Forelimb muscle (tissue), 1 donor: ENCODE measurements at places on chromosomes 13 and 19.

DNA sequence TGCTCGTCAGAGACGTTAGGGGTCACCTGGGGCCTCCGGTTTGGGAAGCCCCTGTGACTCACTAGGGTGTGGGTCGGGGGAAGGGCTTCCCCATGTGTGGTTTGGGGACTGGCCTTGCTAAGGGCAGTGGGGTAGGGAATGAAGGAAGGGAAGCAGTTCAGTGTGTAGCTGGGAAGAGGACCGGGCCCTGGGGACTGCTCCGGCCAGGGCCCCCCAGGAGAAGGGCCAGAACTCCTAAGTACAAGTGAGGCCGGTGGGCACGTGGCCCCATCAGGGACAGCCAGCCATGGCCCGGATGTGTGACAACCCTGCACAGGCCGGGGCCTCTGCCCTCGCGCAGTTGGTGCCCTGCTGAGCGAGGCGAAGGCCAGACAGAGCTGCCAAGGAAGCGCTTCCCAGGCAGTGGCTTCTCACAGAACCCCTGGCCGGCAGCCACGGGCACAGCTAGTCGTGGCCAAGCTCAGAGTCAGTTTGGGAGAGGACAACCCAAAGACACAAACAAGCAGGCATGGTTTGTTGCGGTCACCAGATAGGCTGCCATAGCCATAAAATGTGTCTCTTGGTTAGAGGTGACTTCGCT, 25.7 kb downstream of the TEX29 start:
- no peak for DNase-seq

- DNase-seq = peak; percentile 29
These were observed 469 bp upstream of the RNF6 start for GRCh38 chr13:26222520-26223046.

DNA sequence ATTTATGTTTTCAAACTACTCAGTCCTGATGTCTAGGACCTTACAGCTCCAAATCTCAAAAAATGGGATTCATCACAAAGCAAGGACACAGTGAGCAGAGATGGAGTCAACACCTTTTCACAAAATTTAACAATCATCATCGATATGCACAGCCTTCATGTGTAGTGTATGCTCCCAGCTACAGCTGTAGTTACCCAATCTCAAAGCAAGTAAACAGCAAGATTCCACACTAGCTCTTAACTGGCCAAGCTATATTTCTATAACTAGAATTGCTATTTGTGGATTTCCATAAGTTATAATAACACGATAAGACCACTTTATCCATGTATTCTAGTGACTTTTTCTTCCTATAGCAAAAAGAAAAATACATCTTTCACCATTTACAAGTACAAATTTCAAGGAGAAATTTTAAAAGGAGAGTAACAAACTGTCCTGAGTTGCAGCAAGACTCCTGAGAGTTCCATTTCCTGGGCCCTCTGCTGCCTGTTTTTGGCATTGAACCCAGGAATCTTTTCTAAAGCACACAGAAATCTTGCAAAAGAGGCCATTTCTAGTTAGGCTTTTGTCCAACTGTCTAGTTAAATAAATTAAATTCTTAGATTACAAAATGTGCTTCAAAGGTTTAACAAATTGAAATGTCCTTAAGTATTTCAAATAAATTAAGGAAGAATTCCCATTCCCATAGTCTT, 460.6 kb downstream of the FGF14 start:
- DNase-seq = no peak

DNA sequence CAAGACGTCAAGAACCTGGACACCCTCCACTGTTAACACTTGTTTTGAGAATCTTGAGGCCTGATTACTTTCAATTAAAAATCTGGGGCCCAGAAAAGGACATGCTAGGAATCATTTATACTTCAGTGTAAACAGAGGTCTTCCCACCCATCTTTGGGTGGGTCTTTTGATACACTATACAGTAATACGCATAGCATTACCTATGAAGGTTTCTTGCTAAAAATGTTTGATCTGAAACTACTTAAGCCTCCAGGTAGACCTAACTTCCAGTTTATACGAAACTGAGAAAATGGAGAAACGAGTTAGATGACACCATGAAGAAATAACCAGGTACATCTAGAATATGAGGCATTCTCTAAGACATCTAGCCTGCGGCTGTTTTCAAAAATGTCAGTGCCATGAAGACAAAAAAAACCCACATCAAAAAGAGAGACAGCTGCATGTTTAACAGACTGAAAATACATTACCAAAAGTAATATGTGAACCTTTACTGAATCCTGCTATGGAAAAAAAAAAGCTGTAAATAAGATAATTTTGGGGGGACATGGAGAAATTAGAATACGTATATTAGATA, 36.6 kb downstream of the TGDS start:
- DNase-seq = no peak

DNA sequence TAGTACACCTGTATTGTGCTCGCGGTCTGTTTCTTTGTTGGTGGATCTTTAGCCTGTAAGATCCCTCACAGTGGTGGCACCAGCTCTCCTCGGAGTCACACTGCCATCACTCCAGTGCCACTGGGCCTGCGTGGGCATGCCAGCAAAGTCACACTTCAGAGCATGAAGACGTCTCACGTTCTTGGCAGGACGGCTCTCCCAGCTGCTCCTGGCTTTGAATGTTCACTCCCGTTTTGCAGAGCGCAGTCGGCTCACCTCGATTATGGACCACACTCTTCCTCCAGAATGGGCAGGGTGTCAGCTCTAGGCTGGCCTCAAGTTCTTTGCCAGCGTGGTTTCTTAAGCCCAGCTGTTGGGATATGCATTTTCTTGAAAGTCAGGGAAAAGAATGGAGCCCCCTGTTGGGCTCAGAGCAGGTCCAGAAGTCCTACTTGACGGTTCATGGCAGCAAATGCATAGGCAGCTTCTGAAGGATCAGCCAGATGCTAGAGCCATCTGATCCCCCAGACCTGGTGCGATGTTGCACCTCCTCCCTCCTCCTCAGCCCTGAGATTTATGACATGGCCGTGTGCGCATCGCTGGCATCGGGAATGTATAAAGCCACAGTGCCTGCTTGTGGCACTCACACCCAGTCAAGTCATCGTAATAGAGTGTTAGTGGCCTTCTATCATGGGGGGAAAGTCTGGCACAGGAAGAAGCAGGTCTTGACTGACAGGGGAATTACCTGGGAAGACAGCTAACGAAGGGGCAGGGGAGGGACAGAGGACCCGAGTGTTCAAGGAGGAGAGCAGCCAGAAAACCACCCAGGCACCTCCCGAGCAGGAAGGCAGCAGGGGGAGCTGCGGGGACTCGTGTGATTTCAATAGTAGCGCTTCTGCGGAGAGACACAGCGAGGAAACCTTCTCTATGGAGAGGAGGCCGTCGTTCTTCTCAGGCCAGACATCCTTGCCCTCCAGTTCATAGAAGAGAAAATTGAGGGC, 40.2 kb upstream of the NPAS1 start:
- no peak for DNase-seq

DNA sequence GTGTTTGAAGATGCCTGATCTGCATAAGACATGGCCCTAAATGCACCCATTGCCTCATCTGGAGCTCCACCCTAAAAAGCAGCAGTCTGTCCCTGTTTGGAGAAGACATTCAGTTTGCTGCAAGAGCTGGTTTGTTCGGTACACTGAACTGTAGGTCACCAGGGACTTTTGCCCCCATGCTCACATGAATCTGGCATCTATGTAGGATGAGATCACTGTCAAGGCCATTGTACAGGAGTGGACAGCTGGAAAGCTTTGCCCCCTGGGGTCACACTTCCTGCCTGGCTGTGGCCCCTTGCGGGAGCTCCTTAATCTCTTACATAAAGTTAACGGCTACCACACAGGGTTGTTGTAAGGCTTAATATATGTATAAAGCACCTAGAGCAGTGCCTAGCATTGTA, 73.0 kb downstream of the IPO5 start:
- no peak for DNase-seq

DNA sequence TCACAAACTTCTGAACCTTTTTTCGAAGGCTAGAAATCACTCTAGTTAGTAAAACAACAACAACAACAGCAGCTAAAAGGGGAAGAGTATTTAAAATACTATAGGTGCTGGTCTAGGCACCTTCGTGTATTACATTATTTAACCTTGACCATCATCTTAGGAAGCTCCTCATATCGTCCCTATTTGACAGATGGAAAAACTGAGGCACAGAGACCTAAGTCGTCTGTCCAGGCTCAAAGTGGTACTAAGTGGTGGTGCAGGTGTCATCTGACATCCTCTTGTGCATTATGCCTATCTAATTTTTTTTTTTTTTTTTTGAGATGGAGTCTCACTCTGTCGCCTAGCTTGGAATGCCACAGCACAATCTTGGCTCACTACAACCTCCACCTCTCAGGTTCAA, 29.1 kb downstream of the CATSPERD start:
- no peak for DNase-seq

DNA sequence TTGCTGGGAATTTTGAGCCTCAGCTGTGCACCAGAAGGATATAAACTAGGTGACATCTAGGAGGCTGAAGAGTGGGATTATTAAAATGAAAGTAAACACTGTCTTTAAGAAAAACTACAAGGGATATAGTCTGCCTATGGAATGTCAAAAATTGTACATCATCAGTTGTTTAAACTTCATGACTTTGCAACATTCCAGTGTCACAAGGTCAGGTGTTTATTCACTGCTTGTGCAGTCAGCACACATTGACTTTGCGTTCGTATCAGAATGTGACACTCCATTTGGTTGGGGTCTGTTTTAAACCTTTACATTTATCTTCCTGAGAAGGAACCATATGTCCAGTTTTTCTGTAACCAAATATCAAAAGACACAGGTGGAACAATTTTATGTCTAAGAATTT, 85.6 kb downstream of the KL start:
- no peak for DNase-seq

GRCh38 chr13:98410612-98411011, 166.3 kb downstream of the STK24 start:
- DNase-seq = no peak

GRCh38 chr13:23348262-23349127, 85.0 kb downstream of the SACS start:
- no peak for DNase-seq

DNA sequence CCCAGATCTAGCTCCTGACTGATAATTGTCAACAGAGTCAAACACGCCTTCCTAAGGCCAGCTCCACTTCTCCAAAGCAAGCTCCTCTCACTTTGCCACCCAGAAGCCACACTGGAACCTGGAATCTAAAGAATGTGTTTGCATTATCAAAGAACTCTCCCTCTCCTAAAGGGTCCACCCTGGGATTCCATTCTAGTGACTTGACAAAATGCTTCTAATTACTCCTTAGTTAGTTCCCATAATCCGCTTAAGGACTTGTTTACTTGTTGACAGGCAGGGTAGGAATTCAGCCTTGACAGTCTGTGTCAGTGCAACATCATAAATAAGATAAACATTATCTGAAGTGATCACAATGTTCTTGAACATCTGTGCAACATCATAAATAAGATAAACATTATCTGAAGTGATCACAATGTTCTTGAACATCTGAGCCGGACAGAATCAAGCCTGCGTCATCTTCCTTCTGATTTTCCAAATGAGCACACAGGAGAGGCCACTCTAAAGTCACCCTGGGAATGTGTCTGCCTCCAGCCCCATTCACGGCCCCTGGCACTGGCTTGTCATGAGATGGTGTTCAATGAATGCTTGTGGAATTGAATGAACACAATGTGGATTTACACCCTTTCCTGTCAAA, 512.1 kb downstream of the IRS2 start:
- no peak for DNase-seq

GRCh38 chr19:31595521-31595920, 246.3 kb upstream of the TSHZ3 start:
- no peak for DNase-seq

GRCh38 chr19:3842948-3843347, 25.9 kb downstream of the ZFR2 start:
- no peak for DNase-seq

DNA sequence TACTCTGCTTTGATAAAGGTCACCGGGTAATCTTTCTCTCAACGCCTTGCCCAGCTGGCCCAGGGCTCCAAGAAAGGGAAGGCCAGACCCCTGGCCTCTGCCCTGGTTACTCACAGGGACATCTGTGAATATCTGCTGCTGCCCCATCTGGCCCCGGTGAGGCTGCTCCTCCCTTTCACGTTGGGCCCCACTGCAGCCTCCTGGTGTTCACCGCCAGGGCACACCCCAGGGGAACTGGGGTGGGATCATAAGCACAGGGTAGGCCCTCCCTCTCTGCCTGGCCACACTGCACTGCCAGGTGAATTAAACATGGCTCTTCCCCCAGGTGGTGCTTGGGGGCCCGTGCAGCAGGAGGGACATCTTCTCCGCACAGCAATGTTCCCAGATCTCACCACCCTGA, 12.7 kb downstream of the LAIR1 start:
- no peak for DNase-seq

DNA sequence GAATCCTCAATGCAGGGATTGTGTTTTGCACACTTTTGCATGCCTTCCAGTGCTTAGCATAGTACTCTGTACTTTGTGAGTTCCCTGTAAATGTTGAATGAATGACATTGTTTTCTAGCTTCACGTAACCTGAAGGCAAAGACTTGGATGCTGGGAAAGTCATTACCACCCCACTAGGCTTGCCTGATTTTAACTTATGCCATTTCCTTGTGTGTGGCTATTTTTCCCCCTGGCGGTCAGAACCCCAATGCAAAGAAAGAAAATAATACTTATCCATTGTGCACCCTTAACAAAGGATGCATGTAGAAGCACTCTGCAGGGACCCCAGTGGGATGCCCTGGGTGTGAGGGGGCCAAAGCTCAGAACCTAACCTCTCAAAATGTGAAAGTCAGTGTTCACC, 1.2 kb upstream of the ENOX1 start:
- DNase-seq = no peak

DNA sequence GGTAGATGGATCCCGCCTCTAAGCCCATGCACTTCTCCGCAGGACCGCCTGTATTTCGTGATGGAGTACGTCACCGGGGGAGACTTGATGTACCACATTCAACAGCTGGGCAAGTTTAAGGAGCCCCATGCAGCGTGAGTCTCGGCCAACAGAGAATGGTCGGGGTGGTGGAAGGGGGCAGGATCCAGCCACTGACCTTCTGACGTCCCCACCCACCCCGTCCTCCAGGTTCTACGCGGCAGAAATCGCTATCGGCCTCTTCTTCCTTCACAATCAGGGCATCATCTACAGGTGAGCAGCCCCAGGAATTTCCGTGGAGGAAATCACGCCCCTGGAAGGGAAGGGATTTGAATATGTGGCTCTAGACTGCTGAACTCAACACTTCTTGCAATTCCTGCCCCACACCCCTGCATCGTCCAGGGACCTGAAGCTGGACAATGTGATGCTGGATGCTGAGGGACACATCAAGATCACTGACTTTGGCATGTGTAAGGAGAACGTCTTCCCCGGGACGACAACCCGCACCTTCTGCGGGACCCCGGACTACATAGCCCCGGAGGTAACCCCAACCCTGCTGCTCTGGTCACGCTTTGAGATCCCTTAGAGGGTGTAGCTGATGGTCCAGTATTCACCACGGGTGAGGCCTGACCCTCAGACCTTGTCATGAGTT, 8.8 kb upstream of the CACNG7 start:
- no peak for DNase-seq
